ENCODE measurements at places on chromosomes 11 and 22.

DNA sequence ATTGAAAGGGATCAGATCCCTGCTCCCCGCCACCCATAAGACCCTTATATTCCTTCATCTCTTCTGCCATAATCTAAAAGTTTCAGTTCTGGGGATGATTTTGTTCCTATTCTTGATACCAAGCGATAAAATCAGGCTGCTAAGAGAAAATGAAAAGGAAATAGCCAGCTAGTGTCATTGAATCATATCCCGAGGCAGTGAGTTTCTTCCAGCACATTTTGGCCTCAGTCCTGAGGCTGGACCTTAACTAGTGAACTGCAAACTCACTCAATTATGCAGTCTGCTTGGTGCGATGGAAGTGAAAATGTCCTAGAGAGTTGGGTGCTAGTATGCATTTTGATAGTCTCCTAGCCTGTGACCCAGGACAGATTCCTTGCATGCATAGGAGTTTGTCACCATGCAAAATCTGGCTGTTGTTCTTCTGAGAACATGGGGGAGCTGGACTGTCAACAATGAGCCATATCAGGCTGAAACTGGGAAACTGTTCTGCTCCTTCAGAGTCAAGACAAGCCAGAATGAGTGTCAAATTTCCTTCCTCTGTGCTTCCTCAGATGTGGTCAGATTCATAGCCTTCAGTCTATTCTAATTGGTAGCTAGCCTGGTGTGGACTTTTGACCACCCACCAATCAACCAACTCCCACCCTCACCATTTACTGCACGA is 102.9 kb downstream of the CCDC81 start:
- DNase-seq, result no peak

DNA sequence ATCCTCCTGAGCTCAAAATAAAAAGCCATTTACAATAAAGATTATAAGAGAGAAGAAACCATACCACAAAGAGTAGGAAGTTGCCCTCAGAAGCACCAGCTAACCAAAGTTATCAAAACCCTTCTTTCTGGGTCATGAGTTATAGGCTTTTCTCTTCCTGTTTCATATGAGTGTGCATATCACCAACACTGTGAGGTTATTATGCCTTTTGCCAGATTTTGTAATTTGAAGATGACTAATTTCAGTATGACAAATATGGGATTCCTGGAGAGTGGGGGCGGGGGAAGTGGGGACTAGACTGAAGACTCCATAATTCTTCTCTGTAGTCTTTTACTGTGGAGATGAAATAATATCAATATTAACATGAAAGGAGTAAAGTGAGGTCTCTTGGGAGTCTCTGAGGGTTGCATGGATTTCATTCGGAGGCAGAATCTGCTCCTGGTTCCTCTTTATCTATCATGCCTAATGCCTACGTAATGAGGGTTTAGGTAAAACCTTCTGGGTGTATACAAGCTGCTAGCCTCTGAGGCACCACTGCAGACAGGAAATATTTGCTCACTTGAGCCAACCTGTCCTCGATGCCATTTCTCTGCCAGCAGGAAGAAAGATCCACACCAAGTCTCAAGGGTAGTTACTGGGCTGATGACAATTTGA is 2.1 kb downstream of the LPXN start:
- DNase-seq, result no peak

DNA sequence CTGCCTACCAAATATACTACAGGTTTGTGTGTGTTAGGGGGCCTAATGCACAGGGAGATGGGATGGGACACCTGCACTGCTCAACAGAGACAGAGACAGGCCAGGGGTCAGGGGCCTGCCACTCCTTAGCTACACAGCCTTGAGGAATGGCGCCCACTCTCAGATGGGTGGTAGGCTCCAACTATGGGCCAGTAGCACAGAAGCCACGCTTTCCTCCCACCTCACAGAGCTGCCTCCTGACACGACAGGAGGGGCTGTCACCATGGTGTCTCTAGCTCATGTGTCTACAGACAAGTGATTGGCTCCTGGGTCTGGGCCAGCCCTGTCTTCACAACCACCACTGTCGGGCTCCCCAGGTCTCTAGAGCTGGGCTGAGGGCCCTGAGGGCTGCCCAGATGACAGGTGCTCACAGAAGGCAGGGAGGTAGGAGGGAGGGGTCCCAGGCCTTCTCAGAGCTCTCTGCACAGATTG is 81.8 kb downstream of the DGCR2 start:
- DNase-seq, result no peak

DNA sequence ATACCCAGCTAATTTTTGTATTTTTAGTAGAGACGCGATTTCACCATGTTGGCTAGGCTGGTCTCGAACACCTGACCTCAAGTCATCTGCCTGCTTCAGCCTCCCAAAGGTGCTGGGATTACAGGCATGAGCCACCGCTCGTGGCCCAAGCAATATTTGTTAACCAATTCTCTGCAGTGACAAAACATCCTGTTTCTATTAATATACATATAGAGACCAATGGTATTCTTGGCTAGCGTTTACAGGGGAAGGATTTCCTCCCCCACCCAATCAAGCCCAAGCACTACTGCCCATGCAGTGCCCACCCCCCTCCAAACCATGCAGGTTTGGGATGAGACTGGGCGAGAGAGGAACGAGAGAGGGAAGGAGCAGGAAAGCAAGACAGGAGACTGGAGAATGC is 53.1 kb downstream of the APOL3 start:
- DNase-seq, result no peak

GRCh38 chr11:44758983-44759382 is 32.2 kb downstream of the TSPAN18 start:
- no peak for DNase-seq

DNA sequence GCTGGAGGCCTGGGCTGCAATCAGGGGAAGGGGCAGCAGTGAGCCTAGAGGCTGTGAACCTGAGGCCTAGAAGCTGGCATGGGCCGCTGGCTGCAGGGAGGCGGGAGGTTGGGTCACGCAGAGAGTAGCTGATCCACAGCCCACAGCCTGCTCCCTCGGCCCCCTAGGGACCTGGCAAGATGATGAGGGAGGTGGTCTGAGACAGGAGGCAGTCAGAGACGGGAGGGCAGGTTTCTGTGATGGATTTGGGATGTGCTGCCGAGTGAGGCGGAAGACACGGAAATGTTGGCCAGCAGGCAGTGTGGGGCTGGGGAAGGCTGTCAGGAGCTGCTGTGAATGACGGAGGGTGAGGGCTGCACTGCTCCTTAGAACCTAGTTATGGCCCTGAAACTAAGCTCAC is 22.7 kb downstream of the LRFN4 start:
- DNase-seq, result no peak

- DNase-seq, result no peak
Observed at GRCh38 chr22:32378707-32379272, 21.1 kb downstream of the RFPL3 start.

DNA sequence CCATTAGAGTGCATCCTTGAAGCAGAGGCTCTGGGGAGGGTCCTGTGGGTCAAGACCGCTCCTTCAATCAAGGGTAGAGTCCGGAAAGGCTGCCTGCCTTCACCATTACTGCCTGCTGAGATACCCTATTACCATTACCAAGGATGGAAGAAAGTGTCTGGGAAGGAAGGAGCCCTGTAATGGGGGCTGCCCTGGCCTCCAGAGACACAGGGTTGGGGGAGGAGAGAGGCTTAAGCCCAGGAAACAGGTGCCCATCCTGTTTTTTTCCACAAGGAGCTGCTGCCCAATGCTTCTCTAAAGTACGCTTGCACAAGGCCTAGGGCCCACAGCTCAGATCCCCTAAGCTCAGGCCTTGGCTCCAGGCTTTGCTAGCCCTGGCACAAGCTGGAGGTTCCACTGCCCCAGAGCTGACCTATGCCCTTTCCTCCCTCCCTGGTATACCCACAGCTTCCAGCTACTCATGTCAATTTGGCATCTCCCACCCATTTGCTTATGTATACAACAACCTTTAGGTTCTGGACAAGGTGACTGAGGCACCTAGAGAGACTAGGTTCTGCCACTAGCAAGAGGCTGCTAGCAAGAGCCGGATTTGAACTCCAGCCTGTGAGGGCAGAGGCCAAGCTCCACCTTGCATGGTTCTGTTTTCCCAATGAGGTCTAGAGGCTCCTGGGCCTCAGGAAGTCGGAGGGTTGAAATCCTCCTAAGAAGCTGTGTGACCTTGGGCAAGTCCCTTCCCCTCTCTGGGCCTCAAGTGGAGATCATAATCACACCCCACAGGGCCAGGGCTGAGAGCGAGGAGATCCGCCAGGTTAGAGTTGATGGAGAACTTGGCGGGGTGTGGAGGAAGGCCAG is 1.5 kb upstream of the PLCB3 start:
- DNase-seq, result no peak

DNA sequence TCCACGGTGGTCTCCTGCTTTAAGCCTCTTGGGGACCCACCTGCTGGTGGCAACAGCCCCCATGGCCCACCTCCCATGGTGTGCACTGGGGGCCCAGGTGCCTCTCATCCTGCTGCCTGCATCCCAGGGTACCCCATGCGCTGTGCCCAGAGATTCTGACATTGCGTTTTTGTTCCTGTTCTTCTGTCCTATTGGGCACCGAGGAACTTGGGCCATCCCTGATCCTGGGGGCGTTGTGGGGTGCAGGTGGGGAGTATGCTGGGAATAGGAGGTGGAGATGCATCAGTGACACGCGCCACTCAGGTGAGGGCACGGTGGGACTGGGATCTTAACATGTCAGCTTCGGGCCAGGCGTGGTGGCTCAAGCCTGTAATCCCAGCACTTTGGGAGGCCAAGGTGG is 12.4 kb upstream of the NAP1L4 start:
- no peak for DNase-seq

DNA sequence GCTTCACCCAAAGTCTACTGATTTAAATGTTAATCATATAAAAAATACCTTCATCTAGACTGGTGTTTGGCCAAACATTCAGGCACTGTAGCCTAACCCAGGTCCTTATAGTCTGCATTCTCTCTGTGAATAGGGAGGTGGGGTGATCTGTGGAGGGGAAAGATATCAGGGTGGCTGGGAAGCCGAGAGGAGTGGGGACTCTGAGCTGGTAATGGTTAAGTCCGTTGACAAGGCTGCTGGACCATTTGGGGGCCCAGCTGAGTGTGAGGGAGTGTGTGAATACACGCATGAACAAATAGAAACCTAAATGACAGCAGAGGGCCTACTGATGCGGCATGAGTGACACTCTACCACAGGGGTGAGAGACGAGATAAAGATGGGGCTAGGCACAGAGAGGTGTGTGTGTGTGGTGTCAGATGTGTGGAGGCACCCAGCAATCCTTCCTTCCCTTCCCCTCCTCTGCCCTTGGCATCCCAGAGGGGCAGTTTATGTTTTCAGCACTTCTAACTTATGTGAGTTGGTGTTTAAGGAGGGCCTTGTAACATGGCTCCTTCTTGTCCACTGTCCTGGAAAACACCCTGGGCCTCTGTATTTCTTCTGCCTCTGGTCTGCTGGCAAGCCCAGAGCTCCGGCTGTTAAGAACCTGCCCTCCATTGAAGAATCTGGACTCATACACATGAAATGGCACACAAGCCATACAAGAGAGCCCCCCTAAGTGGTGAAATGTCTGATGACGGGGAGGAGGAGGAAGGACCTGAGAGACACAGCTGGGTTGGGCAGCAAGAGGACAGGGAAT is 249.1 kb upstream of the TBCEL start:
- DNase-seq, result no peak

DNA sequence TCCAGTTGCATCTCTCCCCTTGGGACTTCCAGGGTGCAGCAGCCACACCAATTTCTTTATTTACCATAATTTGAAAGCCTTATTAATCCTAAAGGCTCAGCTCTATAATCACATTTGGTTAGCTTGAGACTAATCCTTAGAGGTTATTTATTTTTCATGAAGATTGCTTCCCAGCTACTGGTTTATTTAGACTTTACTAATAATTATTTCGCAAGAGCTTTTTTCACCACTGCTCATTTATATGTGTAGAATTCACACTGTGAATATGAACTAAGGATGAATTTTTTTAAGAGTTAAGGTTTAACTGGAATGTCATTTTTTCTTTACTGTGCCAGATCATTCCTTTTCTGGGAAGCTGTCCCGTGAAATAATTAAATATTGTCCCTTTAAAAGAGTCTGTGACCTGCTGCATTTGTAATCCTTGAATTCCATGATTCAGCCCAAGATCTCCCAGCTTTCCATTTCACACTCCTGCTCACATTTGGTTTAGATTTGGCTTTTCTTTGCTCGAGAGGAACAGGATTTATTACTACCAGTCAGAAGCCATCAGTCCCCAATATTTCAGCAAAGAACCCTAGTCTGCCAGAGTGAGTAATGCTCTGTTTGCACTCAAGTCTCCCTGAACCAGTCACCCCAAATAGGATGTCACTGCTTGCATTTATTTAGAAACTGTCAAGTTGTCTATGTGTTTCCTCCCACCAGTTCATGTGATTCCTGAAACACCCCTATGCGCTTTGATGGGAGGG is 4.4 kb upstream of the CD44 start:
- no peak for DNase-seq

GRCh38 chr11:68215087-68215445 is 2.0 kb upstream of the KMT5B start:
- no peak for DNase-seq

GRCh38 chr22:19730655-19731360 is 7.5 kb downstream of the GP1BB start:
- peak; percentile 34 for DNase-seq

- no peak for DNase-seq
Observed at GRCh38 chr11:10289765-10290380, 4.1 kb downstream of the SBF2 start.

DNA sequence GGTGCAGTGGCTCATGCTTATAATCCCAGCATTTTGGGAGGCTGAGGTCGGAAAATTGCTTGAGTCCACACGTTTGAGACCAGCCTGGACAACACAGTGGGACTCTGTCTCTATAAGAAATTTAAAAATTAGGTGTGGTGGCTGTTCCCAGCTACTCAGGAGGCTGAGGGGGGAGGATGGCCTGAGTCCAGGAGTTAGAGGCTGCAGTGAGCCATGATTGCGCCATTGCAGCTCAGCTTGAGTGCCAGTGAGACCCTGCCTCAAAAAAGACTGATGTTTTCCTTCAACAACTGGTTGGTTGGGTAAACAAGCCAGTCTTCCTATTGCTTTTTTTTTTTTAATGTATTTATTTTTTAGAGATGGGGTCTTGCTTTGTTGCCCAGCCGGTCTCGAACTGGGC is 9.2 kb downstream of the XBP1 start:
- DNase-seq, result no peak

GRCh38 chr11:57776031-57776521 is 14.5 kb downstream of the CTNND1 start:
- no peak for DNase-seq

DNA sequence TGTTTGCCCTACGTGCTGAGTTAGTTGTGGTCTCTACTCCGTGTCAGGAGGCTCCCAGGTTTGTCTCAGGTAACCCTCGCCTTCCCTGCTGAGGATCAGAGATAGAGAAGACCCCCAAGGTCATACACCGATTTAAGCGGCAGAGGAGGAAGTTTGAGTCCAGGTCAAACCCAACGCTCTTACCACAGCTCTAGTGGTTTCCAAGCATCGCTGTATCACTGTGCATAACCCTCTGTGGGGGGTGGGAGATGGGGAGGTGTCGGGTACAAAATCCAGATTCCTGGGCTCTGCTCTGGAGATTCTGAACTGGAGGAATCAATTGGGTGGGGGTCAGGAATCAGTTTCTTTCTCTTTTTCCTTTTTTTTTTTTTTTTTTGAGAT is 627 bp downstream of the DNAJC4 start:
- DNase-seq, result no peak

GRCh38 chr11:18071098-18071705 is 25.1 kb upstream of the TPH1 start:
- peak; percentile 80 for DNase-seq

GRCh38 chr11:32899438-32899837 is 6.8 kb downstream of the QSER1 start:
- no peak for DNase-seq
